ENCODE measurements at places on chromosomes 3 and 15.

- no peak for DNase-seq
Observed at GRCh38 chr3:69741032-69741767, 1.9 kb downstream of the MITF start.

DNA sequence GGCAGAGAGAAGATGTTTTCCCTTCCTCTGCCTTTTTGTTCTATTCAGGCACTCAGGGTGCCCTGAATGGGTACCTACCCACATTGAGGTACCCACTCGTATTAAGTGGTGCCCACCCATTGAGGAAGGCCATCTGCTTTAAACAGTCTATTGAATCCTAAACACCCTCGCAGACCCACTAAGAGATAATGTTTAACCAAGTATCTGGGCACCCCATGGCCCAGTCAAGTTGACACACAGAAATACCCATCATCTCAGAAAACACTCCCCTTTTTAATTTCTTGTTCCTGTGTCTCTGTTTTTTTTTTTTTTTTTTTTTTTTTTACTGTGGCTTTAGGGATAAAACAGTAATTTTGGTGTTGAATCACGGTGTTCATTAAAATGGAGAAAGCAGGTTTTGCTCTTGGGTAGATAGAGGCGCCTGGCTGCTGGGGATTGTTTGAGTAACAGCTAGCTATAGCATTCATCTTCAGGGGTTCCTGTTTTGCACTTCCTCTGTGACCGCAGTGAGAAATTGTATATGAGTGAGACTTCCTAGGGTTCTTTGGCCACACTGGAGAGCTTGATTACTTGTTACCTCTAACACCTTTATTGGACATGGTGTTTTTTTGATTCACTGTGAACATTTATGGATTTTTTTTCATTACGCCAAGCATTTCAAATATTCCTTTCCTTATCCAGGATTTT is 259.1 kb downstream of the PTPRG start:
- no peak for DNase-seq

GRCh38 chr3:116065501-116065900 is 379.8 kb downstream of the LSAMP start:
- no peak for DNase-seq

DNA sequence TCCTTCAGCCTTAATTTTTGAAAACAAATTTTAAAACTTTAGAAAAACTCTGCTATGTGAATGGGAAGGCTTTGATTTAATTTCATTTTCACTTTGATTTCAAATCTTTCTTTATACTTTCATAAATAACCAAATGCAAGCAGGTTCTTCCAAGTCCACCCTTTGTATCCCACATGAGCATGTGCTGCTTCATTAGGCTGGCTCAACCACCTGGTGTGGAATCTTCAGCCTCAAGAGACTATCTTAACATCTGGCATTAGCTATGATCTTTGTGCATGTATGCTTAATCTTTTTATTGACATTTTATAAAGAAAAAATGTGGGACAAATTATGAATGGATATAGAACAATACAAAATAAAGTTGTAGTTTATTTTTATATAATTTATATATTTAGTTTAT is 81.8 kb upstream of the MLF1 start:
- DNase-seq = no peak

DNA sequence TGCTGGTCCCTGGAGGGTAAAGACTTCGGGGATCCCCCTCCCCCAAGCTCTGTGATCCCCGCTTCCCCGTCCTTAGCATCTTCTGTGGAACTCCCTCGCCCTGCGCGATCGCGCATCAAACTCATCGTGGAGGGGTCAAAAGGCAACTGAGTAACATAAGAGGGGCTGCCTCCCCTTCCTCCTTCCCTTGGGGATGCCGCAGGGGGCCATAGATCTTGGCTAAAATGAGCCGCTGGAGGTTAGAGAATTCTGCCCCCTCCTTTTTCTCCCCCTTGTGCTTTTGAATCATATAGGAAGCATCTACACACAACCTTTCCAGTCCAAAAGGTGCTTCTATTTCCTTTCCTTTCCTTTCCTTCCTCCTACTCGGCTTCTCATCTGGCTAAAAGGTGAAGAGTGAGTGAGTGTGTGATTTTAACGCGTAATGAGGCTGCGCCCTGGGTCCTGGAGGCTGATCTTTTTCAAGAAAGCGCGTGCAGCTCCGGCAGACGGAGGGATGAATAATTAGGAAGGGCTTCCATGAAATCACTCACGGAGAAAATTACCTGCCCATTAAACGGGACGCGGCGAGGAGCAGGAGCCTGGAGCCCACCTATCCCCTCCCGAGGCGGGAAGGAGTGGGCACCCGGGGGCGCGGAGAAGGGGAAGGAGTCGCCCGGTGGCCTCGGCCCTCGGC is 831 bp upstream of the ROBO2 start:
- DNase-seq = no peak

GRCh38 chr3:12440927-12441714 is 43.2 kb upstream of the TSEN2 start:
- no peak for DNase-seq

DNA sequence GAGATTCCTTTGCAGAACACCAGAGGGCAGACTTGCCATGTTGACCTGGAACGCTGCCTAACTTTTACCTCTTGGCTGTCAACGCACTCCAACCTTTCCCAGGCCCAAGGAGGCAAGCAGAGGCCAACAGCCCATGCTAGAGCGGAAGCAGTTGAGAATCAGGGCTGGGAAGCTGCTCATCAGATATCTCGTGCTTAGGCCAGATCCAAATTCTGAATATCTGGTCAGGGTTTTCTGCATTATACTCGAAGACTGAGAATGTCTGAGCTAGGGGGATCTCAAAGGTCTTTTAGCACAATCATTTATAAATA is 2.5 kb downstream of the XIRP1 start:
- peak; percentile 82 for DNase-seq

GRCh38 chr3:21703291-21703690 is 47.7 kb downstream of the ZNF385D start:
- DNase-seq = no peak
